Hair follicular keratinocyte (primary cell): ENCODE measurements at places on chromosomes 5 and 9. TPM values are rescaled to one million over a fixed set of nuclear protein-coding genes. Genes with fewer than 3 reads are reported as not detected.

The SPINK13 gene
- not detected in 2 replicates for total RNA-seq

The SIT1 gene
- not detected in 2 replicates for total RNA-seq

The ZNF367 gene
- 2.1 and 5.9 TPM in 2 replicates for total RNA-seq

The CAPSL gene
- total RNA-seq = not detected in 2 replicates

The SOWAHA gene
- total RNA-seq = not detected in 2 replicates

The IGFBPL1 gene
- total RNA-seq = not detected in 2 replicates

The SLC44A1 gene
- total RNA-seq = 19.5 and 22.8 TPM in 2 replicates

The TMEM174 gene
- not detected in 2 replicates for total RNA-seq

The PPP3R2 gene
- not detected in 2 replicates for total RNA-seq

The SLC6A3 gene
- not detected in 2 replicates for total RNA-seq

The CD14 gene
- 0.08 and 0.76 TPM in 2 replicates for total RNA-seq

The SPINK5 gene
- 0.95 and 1.6 TPM in 2 replicates for total RNA-seq

The MOB3B gene
- total RNA-seq = 12.5 and 14.0 TPM in 2 replicates

The PALM2AKAP2 gene
- 1.9 and 3.3 TPM in 2 replicates for total RNA-seq

The PCDHA6 gene
- total RNA-seq = 0.16 TPM in 1 of 2 replicates, not detected in the other

The SLC27A6 gene
- total RNA-seq = 1.5 TPM in 2 replicates

The NR2F1-AS1 gene
- 0.11 TPM in 1 of 2 replicates, not detected in the other for total RNA-seq

The NOTCH1 gene
- 62.9 and 93.1 TPM in 2 replicates for total RNA-seq

The CMYA5 gene
- under 0.01 TPM in 1 of 2 replicates, not detected in the other for total RNA-seq

The FOXD4 gene
- 0.08 and 0.65 TPM in 2 replicates for total RNA-seq

The OLFM1 gene
- total RNA-seq = 1.2 TPM in 1 of 2 replicates, not detected in the other

The SMIM33 gene
- not detected in 2 replicates for total RNA-seq

The GAPT gene
- total RNA-seq = not detected in 2 replicates

The FOXD1 gene
- 3.3 and 6.6 TPM in 2 replicates for total RNA-seq

The PPP2R2B gene
- total RNA-seq = 1.8 and 2.7 TPM in 2 replicates

The PDE6A gene
- total RNA-seq = under 0.01 TPM in 1 of 2 replicates, not detected in the other

The B4GALT1 gene
- 82.0 and 117 TPM in 2 replicates for total RNA-seq

The GRPEL2 gene
- total RNA-seq = 20.2 and 24.6 TPM in 2 replicates

The ADCY2 gene
- not detected in 2 replicates for total RNA-seq

The ANKRD34B gene
- total RNA-seq = not detected in 2 replicates

The PCDHA9 gene
- total RNA-seq = not detected in 2 replicates

The TMEM215 gene
- not detected in 2 replicates for total RNA-seq

The CCNJL gene
- 2.4 and 4.8 TPM in 2 replicates for total RNA-seq

The CARTPT gene
- not detected in 2 replicates for total RNA-seq

The AK3 gene
- 42.7 and 43.7 TPM in 2 replicates for total RNA-seq

The MEGF9 gene
- total RNA-seq = 8.2 and 10.8 TPM in 2 replicates

The TSSK1B gene
- total RNA-seq = 0.04 and 0.08 TPM in 2 replicates
